ENCODE measurements at places on chromosomes 4 and X.

- H3K36me3 ChIP-seq, result no peaks in the 10 kb centered on the region
- H3K4me3 ChIP-seq, result no peak overlapping the region
- H3K27ac ChIP-seq, result no peak overlapping the region
- no peaks in the 10 kb centered on the region for H3K4me1 ChIP-seq
- H3K27me3 ChIP-seq, result no peaks in the 10 kb centered on the region
These were observed 234.8 kb upstream of the HHIP start for GRCh38 chr4:144411119-144411518.

DNA sequence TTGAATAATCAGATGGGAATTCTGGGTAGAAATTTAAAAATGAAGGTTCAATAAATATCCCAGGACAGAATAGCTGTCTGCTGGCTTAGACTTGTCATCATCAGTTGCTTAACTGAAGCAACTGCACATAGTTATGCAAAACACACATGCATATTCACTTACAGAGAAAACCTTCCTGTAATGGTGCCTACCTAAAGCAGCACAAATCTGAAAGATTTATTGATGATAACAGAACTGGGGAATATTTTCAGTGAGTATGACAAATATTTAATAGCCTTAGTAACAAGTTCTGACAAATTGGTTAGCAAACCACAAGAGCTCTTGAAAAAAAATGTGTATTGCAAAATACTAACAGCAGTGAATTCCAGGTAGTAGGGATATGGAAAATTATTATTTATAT lies 606.8 kb upstream of the BOD1L1 start:
- H3K27ac ChIP-seq, result no peak overlapping the region
- no peak overlapping the region for H3K4me3 ChIP-seq
- H3K4me1 ChIP-seq, result no peaks in the 10 kb centered on the region

- no peak overlapping the region for H3K27ac ChIP-seq
- H3K4me1 ChIP-seq, result no peaks in the 10 kb centered on the region
- no peak overlapping the region for H3K4me3 ChIP-seq
These were observed 29.1 kb downstream of the TTC29 start for GRCh38 chr4:146916479-146917076.

DNA sequence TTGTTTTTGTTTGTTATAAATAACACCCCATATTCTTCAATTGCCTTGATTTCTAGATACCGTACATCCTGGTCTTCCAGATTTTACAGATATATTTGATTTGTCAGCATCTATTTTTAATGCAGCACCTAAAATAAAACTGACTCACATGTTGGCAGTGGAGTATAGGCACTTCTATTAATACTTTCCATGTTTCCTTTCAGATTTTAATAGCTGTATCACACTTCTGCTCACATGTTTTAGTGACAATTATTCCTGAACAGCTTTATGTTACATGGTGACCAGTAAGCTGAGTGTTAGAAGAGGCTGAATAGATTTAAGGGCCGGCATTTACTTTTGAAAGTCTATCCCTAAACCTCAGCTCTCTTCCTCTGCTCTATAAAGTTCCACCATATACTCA lies 46.1 kb downstream of the C4orf46 start:
- DNase-seq, result no peak
- no peaks in the 10 kb centered on the region for H3K36me3 ChIP-seq
- no peaks in the 10 kb centered on the region for H3K27me3 ChIP-seq
- no peaks in the 10 kb centered on the region for H3K4me1 ChIP-seq

DNA sequence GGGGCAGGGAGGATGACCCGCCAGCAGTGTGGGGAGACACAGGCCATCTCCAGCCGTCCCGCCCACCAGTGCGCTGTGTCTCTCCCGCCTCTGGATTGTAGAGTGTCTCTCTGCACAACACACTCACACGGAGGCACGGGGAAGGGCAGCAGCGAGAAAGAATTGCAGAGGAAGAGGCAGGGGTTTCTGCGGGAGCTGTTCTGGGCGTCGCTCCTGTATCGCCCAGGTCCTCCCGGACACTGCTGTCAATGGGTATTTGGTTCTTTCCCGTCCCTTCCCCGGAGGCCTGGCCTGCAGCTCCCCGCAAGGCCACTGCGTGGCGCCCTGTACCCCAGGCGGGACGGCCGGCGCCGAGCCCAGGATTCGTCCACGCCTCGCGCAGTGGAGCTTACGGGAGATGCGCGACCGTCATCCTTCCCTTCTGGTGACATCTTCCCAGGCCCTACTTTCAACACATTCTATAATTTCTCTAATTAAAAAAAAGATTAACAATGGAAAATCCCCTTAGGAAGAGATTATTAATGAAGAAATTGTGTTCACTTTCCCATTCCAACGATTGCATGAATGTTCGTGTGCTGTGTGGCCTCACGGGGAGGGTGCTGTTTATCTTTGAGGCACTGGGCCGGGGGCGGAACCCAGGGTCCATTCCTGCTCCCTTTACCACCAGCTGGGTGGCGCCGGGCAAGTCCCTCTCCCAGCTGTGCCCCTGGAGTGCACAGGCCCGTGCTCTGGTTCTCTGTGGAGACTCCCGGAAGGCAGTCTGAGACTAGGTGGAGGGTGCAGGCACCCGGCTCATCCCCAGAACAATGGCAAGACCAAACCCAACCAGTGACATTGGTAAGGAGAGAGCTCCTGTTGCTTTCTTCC lies 95.7 kb downstream of the CPZ start:
- H3K27ac ChIP-seq, result no peak overlapping the region
- H3K36me3 ChIP-seq, result no peaks in the 10 kb centered on the region
- H3K4me3 ChIP-seq, result no peak overlapping the region
- no peaks in the 10 kb centered on the region for H3K4me1 ChIP-seq

DNA sequence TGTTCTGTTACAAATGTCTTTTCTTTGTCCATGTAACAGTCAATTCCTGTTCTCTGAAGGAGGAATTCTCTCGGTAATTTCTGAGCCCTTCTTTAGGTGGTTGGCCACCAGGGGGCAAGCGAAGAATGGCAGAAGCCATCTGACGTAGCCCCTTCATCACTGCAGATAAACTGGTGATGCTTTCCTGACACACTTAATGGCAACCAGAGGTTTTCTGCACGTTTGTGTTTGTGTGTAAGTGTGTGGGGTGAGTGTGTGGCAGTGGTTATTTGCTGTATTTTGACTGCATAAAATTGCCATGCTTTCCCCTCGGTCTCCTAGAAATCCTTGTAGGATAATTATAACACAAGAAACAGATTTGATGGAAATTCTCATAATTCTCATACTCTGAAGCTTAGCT lies 64.8 kb upstream of the STOX2 start:
- no peaks in the 10 kb centered on the region for H3K4me1 ChIP-seq
- no peak overlapping the region for H3K27ac ChIP-seq
- peak; percentile 70 for DNase-seq
- no peaks in the 10 kb centered on the region for H3K36me3 ChIP-seq

DNA sequence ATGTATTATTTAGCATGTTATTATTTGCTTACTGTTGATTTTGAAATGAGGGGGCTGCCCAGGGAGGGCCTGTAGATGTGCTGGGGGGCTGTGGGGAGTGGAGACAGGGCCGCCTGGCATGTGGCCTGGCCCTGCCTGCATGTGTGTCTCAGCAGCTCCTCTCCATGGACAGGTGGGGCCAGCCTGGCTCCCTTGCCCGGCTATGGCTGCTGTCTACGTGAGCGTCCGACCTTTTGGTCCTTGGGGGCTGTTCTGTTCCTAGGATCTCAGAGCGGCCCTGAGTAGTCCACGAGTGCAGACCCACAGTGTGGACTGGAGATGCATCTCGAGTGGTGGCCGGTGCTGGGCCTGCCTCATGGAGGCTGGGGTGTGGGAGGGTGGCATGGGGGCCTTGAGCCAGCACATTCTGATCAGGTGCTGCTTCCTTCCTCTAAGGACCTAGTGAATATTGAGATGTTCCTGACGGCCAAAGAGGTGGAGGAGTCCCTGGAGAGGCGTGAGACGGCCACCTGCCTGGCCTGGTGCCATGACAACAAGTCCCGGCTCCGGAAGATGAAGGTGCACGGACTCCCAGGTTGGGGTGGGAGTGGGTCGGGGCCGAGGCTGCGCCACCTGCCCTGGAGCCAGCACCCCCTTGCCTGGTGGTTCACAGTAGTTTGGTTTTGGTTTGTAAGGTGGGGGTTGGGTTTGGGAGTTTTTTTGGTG lies 24.9 kb upstream of the UVSSA start:
- H3K27me3 ChIP-seq, result no peaks in the 10 kb centered on the region
- no peak for DNase-seq
- H3K4me3 ChIP-seq, result no peak overlapping the region

GRCh38 chrX:113920661-113921060 lies 663.2 kb upstream of the HTR2C start:
- no peaks in the 10 kb centered on the region for H3K4me1 ChIP-seq
- H3K36me3 ChIP-seq, result no peaks in the 10 kb centered on the region
- DNase-seq, result no peak
- H3K4me3 ChIP-seq, result no peak overlapping the region

GRCh38 chr4:7209699-7210098 lies 17.4 kb downstream of the SORCS2 start:
- H3K27me3 ChIP-seq, result no peaks in the 10 kb centered on the region
- no peak for DNase-seq
- no peak overlapping the region for H3K4me3 ChIP-seq
- no peak overlapping the region for H3K27ac ChIP-seq
- H3K36me3 ChIP-seq, result no peaks in the 10 kb centered on the region

GRCh38 chrX:42027367-42028000 lies 104.1 kb upstream of the CASK start:
- H3K4me1 ChIP-seq, result peaks cover 23% of the 10 kb centered on the region
- peak overlapping the region; percentile 92 for H3K27ac ChIP-seq
- no peak overlapping the region for H3K4me3 ChIP-seq
- DNase-seq, result no peak

GRCh38 chrX:45592101-45592500 lies 391.4 kb upstream of the DIPK2B start:
- H3K4me3 ChIP-seq, result no peak overlapping the region
- no peaks in the 10 kb centered on the region for H3K4me1 ChIP-seq
- no peak overlapping the region for H3K27ac ChIP-seq
- no peaks in the 10 kb centered on the region for H3K27me3 ChIP-seq

DNA sequence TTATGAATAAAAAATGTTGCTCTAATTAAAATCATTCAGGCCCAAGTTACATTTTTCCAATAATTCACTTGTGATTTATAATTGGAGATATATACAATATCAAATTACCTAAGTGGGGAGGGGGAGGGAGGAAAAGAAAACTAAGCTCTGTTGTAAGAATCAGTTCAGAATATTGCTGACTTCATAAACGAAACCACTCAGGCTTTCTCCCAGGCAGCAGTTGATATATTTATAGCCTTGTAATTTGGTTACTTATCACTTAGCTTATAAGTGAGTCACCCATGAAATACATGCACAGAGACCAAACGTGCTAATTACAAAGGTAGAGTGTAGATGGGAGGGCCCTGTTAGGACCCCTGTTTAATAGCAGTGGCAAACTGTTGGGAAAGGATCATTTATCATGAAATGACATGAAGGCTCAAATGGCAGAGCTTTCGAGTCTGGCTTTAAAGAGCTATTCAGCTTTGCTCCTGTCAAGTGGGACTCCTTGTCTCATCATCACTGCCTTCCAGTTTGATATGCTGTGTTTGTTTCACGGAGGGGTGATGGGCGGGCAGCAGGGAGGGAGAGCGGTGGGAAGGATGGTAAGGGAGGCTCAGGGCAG lies 105.6 kb upstream of the PGRMC2 start:
- no peaks in the 10 kb centered on the region for H3K27me3 ChIP-seq
- no peak for DNase-seq
- H3K36me3 ChIP-seq, result no peaks in the 10 kb centered on the region

DNA sequence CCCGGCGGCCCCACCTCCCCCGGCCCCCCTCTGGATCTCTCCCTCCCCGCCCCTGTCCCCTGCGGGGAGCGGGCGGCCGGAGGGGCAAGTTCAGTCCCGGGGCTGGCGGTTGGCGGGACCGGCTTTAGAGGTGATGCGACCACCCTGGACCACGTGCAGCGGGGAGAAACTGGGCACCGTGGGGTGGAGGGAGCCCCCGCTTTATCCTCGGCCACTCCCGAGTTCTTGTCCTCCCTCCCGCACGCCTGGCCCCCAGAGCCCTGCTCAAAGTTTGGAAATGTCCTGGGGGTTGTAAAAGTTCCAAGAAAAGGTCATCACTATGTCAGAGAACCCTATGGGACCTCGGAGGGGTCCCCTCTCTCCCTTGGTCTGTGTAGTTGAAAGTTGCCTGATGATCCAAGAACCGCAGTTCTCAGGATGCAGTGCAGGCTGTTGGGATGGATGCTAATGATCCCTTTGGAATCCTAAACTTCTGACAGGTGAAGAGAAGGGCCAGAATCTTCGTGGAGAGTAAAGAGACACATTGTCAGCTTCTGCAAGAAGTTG lies 411 bp upstream of the VEGFC start:
- no peaks in the 10 kb centered on the region for H3K36me3 ChIP-seq
- H3K27me3 ChIP-seq, result no peaks in the 10 kb centered on the region
- H3K27ac ChIP-seq, result no peak overlapping the region
- no peak overlapping the region for H3K4me3 ChIP-seq

DNA sequence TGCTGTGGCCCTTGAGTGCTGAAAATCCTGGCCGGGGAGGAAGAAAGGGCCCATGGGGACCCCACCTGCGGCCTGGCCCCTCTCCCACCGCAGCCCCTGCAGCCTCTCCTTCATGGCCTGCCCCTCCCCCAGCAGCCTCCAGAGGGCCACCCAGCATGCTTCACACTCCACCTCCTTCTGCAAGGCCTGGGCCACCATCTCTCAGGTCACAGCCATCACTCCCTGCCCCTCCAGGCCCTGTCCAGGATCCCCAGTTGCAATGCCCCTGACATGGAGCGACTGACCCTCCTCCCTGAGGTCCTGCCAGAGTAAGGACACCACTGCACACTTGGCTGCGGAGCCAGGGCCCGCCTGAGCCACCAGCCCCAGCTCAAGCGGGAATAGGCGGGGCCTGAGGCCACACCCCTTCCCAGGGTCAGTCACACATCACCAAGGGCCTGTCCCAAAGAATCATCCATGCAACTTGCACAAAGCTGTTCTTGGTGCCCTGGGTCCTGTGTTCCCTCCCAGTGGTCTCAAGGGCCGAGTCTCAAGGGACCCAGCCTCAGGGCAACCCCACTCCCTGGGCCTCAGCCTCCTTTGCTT lies 32.9 kb downstream of the CCNQ start:
- H3K36me3 ChIP-seq, result no peaks in the 10 kb centered on the region
- no peak overlapping the region for H3K27ac ChIP-seq
- H3K4me1 ChIP-seq, result no peaks in the 10 kb centered on the region
- H3K27me3 ChIP-seq, result no peaks in the 10 kb centered on the region
- no peak overlapping the region for H3K4me3 ChIP-seq
- DNase-seq, result no peak

- H3K4me1 ChIP-seq, result peaks cover 6% of the 10 kb centered on the region
- DNase-seq, result no peak
- H3K4me3 ChIP-seq, result no peak overlapping the region
- H3K27ac ChIP-seq, result no peak overlapping the region
- no peaks in the 10 kb centered on the region for H3K36me3 ChIP-seq
These were observed 109.8 kb upstream of the HPGD start for GRCh38 chr4:174631901-174632758.

DNA sequence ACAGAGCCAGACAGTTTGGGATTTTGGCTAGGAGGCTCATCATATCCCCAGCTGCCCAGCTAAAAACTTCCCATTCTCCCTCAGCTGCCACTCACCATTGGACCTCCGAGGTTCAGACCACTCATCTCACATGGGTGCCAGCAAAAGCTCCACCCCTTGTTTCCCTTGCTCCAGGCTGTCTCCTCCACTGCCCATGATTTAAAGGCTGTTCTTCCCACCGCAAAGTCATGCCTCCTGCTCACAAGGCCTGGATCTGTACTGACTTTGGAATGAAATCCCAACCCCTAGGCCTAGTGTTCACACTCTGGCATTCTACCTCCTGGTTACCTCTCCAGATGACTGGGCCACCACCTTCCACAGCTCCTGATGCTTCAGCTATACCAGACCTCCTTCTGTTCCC lies 142.2 kb upstream of the EOLA2 start:
- DNase-seq, result no peak
- no peaks in the 10 kb centered on the region for H3K36me3 ChIP-seq
- H3K27ac ChIP-seq, result no peak overlapping the region
- no peak overlapping the region for H3K4me3 ChIP-seq

GRCh38 chr4:74930162-74930561 lies 2.8 kb upstream of the PARM1 start:
- H3K36me3 ChIP-seq, result no peaks in the 10 kb centered on the region
- DNase-seq, result no peak
- H3K27me3 ChIP-seq, result peaks cover 2% of the 10 kb centered on the region
- peaks cover 5% of the 10 kb centered on the region for H3K4me1 ChIP-seq
